EH (cell line): ENCODE measurements at places on chromosomes 4 and X.
A peak's percentile ranks its signal among the peaks of the same experiment; 100 is the strongest.

- DNase-seq = no peak
These were observed 2313.8 kb downstream of the ARAP2 start for GRCh38 chr4:33930497-33930896.

DNA sequence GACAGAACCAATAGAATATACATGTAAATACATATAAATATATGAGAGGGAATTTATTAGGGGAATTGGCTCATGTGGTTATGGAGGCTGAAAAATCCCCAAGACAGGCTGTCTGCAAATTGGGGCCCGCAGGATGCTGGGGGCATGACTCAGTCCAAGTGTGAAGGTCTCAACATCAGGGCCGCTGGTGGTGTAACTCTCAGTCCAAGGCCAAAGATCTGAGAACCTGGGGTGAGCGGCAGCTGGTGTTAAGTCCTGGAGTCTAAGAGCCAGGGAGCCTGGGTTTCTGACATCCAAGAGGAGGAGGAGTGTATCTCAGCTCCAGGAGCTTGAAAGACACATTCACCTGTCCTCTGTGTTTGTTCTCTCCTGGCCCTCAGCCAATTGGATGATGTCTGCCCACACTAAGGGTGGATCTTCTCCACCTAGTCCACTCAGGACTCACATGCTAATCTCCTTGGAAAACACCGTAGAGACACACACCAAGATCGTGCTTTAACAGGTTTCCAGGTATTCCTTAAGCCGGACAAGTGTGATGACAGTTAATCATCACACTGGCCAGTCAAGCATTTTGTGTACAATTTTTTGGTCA lies 28.9 kb downstream of the TIGD2 start:
- DNase-seq = no peak

GRCh38 chr4:64584981-64585557 lies 175.8 kb upstream of the TECRL start:
- DNase-seq = peak; percentile 25

- DNase-seq = no peak
These were observed 17.2 kb downstream of the UVSSA start for GRCh38 chr4:1364217-1364616.

- DNase-seq = no peak
These were observed 932.7 kb downstream of the FAT4 start for GRCh38 chr4:126247409-126247808.

- DNase-seq = peak; percentile 90
These were observed 9.9 kb downstream of the TNIP2 start for GRCh38 chr4:2745981-2746806.

- DNase-seq = peak; percentile 13
These were observed 23.0 kb downstream of the GAB1 start for GRCh38 chr4:143359644-143360193.

- DNase-seq = no peak
These were observed 47.0 kb downstream of the EVC start for GRCh38 chr4:5757954-5758353.

DNA sequence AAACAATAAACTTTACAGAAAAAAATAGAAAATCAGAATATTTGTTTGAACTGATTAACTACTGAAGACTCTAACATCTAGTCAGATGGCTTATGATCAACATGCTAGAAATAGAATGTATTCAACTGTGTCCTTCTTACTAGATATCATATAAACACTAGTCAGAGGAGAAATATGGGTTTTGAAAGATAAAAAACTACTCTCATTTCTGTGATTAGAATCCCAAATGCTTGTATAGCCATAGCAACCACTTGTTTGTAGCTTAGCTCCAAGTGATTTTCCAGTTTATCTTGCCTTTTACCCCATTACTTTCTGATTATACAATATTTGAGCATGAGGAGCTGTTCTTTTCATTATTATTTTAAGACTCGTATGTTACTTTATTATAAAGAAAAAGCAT lies 31.2 kb downstream of the USP38 start:
- DNase-seq = no peak

GRCh38 chrX:120677004-120677652 lies 47.3 kb upstream of the C1GALT1C1 start:
- no peak for DNase-seq

- no peak for DNase-seq
These were observed 1.6 kb upstream of the PHOX2B start for GRCh38 chr4:41750121-41750625.

DNA sequence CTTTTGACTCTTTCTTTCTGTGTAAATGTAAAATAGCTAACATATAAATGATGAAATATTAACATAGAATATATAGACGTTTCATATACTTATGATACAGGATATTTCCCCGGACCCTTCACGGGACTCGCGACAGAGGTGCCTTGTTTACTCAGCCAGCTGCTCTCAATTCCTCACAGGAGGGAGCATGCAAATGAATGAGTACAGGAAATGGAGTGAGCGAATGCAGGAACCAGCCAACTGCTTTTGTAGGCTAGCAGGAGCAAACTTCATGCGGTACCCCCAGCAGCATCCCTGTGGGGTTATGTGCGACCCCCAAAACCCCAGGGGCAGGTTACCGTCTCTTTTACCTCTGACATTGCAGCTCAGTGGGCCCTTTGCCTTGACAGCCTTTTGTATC lies 110.3 kb upstream of the PDHA2 start:
- no peak for DNase-seq
